ENCODE measurements at places on chromosomes 11 and 22. TPM values are rescaled to one million over a fixed set of nuclear protein-coding genes. Genes with fewer than 3 reads are reported as not detected.

CDCA5 gene
- total RNA-seq = 41.7 TPM

MTMR2 gene
- total RNA-seq = 42.7 TPM

CD248 gene
- total RNA-seq = not detected

RCOR2 gene
- 2.1 TPM for total RNA-seq

HSPB2 gene
- not detected for total RNA-seq

NRIP3 gene
- total RNA-seq = 31.8 TPM

RGL4 gene
- not detected for total RNA-seq

MMP13 gene
- 0.12 TPM for total RNA-seq

CABP4 gene
- total RNA-seq = not detected

BIRC3 gene
- total RNA-seq = 4.8 TPM

SCGB2A2 gene
- not detected for total RNA-seq

BBOX1 gene
- 0.39 TPM for total RNA-seq

SOX6 gene
- total RNA-seq = 0.49 TPM

MS4A7 gene
- total RNA-seq = not detected

APOL6 gene
- total RNA-seq = 16.2 TPM

CALCA gene
- total RNA-seq = not detected

GRCh38 chr11:75656044-75656727, 12.7 kb downstream of the MAP6 start:
- no peak for DNase-seq

DNA sequence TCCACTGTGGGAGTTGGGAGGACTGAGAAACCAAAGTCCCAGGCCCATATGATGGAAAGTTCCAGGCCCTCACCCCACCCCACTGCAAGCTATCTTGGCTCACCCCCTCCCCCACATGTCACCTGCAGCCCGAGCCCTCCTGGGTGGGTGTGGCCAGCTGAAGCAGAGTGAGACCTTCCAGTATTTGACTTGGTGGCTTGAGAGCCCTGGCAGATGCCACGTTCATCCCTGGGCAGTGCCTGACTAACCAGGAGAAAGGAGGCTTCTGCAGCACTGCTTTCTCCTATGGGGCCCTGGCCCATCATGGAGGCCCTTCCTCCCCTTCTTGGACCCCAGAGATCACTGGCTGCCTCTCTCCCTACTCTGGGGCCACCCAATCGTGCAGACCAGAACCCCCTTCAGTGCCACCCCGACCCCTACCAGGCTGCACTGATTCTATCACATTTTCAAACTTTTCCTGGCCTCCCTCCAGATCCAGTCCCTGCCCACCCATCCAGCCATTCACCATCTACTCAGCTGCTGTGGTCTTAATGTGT, 38.1 kb upstream of the WNT11 start:
- no peak for DNase-seq

DNA sequence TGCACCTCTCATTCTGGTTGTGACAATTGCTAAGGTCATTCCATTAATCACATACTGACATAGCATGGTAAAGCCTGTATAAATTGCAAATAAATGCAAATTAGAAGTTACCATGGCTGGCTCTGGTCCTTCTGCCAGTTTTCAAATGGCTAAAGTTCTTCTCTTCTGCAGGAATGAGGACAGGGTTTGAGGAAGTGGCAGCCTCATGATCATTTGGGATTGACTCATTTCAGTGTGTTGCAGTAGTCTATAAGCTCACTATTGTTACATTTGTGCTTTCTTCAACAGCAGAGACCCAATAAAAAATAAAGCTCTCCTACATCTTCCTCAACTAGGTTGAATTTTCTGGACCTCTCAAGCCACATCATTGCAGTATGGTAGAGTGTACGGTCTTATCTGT, 60.3 kb downstream of the NECTIN1 start:
- DNase-seq = no peak

- DNase-seq = no peak
These were observed 56.6 kb upstream of the SCUBE2 start for GRCh38 chr11:9148035-9148434.

DNA sequence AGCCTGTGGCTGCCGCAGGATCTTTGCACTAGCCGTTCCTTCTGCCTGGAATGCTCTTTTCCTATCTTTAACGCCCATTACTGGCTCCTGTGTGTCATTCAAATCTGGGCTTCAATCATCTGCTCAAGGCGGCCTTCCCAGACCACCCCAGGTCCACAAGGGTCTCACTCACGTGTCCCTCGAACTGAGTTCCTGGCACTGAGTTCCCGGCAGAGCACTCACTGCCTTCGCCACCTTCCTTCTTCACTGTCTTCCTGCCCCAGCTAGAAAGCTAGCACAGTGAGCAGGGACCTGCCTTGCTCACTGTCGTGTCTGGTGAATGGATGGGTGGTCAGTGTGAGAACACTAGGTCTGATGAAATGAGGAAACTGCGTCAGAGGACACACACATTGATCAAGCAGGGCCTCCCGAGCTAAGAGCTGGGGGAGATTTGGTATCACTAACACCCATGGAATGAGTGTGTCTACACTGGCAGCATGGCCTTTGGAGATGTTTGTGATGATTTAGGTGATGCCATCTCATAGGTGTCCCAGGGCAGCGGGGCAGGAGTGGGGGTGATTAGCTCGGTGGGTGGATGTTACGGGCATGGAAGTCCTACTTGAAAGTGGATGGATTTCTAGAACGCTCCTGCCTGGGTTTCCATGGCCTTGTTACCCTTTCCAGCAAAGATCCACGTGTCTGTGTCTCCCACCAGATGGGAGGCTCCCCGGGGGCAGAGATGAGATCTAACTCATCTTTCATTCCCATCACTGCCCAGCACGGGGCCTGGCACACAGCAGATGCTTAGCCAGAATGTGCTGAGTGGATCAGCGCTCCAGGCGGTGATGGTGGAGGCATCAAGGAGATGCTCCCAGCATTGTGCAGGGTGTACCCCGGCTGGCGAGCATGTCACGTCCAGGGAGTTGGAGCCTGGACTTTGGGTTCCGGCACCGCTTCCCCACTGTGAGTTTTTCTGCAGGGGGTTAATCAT, 64.5 kb downstream of the SHISAL1 start:
- no peak for DNase-seq

GRCh38 chr11:116901964-116902688, 64.7 kb upstream of the APOA1 start:
- DNase-seq = no peak

- DNase-seq = no peak
These were observed 5.8 kb downstream of the MMP3 start for GRCh38 chr11:102837646-102838045.

DNA sequence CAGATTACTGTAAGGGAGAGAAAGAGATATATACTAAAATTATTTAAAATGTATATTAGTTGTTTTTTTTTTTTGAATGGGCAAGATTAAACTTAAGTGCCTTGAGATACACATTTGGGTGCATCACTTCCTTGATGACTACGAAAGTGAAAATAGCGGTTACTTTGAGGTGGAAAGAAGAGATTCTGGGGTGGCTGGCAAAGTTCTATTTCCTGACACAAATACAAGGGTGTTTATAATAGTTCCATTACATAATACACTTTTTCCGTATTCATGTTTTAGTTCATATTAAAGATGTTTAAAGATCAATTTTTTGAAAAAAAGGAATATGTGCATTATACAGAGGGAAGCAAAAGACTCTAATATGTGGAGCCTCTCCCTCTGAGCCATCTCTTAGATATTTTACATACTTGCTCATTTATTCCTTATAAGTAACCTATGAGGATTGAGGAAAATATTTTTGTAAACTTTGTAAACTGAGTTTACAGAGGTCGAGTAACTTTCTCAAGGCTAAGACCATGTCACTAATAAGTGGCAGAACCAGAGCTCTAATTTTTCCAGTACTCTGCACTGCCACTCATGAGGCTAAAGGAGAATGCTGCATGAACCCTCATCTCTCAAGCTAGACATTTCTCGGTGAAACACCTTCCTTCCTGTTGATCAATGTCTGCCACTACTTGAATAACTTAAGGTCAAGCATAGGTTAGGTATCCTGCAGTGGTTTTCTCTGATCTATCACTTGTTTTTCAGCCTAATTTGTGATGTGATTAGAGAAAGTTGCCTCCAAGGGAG, 58.6 kb downstream of the DDIAS start:
- no peak for DNase-seq

DNA sequence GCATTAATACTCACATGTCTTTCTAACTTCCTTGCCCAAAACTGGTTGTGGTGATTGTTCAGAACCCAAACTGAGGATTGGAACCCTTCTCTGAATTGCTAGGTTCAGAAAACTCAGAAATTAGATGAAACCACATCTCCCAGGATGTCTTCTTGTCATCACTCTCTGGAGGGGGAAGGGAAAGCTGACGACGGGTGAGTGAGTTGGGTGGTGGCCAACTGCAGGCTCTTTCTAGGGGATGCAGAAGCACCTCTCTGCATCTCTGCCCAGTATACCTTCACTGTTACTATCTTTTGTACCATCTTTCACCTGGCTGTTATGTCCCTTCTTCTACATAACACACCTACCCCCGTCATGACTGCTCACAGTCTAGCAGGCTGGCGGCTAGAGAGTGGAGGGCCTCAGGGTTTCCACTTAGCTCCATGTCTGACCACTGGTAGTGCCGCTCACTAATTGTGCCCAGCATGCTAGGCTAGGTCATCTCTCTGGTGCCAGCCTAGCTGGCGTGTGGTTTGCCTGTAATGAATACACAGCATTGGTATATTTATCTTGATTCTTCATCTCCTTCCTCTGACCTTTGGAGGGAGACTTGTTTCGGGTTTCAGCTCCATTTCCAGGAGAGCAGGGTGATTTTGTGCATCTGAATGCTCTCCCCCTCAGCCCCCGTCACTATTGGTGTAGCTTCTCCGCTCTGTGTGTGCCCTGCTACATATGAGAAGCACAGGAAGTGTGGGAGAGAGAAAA, 7.3 kb downstream of the GRAMD1B start:
- no peak for DNase-seq

GRCh38 chr11:9249252-9249651, 15.9 kb downstream of the DENND5A start:
- DNase-seq = no peak

GRCh38 chr11:95503047-95503446, 272.0 kb upstream of the SESN3 start:
- no peak for DNase-seq

DNA sequence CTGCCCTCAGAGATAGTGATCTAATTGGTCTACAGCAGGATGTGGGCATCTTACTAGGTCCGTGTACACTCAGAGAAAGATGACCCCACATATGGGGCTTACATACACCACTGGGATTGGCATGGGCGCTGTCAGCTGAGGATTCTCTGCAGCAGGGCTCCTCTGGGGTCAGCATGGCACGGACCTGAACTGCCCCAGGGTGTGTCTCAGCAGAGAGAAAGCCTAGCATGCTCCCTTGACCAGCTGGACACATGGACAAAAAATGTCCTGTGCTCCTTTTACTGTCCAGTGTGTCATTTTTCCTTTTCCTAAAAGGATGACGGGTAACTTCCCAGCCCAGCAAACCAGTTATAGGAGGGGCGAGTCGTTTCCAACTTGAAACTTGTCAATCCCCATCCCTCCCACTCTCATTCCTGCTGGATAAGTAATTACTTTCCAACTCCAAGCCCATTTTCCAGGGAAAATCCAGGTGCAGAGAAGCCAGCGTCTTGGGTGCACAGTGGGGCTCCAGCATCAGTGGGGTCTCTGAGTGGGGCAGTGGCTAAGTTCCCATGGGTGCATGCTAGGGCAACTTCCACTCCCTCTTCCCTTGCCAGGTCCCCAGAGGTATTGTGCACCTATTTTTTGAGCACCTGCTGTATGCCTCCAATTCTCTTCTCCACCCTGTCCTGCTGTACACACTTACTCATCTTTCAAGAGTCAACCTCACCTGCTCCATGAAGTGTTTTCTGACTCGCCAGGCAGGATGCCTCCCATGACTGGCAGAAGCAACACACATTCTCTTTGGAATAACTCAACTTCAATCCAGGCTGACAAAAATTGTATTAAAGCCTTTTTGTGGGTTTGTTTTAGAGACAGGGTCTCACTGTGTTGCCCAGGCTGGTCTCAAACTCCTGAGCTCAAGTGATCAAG, 5.0 kb downstream of the VSTM5 start:
- peak; percentile 63 for DNase-seq

DNA sequence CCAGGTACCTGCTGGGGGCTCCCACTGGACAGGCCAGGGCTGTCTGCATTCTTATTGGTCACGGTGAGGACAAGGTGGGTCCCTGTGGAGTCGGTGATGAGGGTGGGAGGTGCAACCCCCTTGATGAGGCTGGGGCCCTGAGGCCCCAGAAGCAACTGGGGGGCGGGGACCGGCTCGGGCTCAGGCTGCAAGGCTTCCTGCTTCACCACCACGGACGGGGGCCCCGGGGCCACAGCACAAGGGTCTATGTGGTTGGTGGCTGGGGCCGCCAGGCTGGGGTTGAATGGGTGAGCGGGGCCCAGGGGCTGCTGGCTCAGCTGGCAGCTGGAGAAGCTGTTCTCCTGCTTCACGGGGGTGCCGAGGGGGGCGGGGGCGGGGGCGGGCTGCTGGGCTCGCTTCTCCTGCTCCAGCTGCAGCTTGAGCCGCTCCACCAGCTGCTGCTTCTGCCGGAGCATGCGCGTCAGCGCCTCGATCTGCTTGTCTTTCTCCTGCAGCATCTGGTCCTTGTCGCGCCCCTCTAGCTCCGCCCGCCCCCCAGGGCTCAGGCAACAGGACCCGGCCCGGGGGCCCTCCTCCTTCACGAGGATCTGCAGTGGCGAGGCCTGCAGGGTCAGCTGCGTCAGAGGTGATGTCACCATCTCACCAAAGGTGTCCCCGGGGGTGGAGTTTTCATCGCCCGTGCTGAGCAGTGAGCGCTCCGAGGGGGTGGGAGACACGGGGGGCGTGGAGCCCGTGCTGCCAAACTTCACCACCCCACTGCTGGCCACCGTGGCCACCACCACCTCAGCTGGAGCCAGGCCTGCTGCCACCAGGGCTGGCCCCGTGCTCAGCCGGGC, 48.2 kb downstream of the SGSM3 start:
- no peak for DNase-seq

- DNase-seq = no peak
These were observed 25.2 kb downstream of the LIF start for GRCh38 chr22:30221121-30221992.

- DNase-seq = peak; percentile 10
These were observed 215.4 kb upstream of the UBASH3B start for GRCh38 chr11:122439866-122440810.

- no peak for DNase-seq
These were observed 48.6 kb downstream of the CADM1 start for GRCh38 chr11:115455613-115456012.

GRCh38 chr11:115644856-115645255, 140.6 kb upstream of the CADM1 start:
- DNase-seq = peak; percentile 79

DNA sequence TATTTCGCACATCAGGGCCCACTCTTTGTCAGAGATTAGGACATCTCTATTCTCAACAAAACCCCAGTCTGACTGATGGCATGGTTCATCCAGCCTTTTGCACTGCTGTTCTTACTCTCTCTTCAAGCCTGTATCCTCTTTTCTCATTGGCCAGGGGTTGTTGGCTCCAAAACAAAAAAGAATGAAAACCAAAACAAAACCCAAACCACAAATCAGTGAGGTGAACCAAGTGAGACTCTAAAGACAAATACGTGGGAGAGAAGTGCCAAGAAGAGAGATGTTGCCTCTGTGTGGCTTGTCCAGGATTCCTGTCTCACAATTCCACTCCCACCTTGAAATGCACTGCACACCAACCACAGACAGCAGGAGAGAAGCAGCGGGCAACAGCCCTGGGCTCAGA, 278.9 kb upstream of the NARS2 start:
- DNase-seq = peak; percentile 43

GRCh38 chr11:134346976-134347350, 15.2 kb downstream of the GLB1L2 start:
- DNase-seq = no peak
